Stimulated activated CD4-positive, alpha-beta T cell treated with anti-CD3 and anti-CD28 coated beads, TNF-alpha, amount 100 ng/mL, for 1 hour (primary cell): ENCODE measurements at places on chromosomes 7 and 10.

GRCh38 chr7:155568842-155569494 is 22.6 kb upstream of the CNPY1 start:
- no peak for DNase-seq

DNA sequence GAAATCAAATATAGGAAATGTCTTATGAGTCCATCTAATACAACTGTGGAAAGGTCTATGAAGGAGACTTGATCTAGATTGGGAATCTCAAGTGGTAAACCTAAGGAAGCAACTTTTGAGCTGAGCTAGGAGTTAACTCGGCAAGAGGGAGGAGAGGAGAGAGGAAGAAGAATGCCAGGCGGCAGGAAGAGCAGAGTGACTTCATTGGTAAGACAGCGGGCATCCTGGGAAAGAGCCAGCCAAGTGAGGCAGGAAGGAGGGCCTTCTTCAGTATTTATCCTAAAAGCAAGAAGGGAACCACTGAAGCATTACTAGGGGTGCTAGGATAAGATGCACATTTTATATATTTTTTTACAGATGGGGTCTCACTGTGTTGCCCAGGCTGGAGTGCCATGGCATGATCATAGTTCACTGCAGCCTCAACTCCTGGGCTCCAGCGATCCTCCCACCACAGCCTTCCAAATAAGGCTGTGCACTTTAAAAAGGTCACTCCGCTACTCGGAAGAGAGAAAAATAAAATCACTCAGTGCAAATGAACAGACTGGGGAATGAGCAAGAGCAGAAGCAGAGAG is 2.0 kb downstream of the BCL7B start:
- DNase-seq, result no peak

- DNase-seq, result no peak
Measured at GRCh38 chr7:148882192-148882591, 1.9 kb downstream of the EZH2 start.

DNA sequence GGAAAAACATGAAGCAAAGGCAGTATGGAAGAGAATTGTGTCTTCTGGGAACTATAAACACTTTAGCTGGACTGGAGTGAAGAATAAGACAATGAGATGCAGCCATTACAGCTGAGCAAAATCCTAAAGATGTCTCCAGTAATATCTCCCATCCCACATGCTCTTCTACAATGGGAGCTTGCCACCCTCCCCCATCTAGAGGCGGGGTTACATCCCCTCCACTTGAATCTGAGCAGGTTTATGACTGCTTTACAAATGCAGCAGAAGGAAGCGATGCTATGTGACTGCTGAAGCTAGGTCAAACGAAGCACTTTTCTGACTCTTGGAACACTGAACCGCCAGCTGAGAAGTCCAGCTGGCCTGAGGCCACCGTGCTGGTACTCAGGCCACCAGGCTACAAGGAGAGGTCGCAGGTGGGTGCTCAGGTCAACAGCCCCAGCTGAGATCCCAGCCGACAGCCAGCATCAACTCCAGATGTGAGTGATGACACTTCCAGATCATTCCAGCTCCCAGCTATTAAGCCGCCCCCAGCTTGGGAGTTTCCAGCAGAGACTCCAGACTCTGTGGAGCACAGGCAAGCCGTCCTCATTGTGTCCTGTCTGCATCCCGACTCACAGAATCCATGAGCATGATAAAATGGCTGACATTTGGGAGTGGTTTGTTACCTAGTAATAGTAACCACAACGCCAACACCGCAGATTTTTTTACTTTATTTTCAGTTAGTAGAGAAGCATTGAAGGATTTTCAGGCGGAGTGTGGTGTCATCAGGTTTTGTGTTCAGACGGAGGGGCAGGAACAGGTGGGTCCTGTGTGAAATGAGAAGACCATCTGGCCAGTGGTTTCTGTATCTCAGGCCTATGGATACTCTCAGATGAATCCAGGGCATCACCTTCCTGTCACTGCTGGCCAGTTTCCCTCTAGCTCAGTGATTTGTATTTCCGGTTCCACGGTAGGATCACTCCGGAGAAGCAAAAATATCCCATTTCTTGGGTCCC is 89.3 kb downstream of the NPY start:
- no peak for DNase-seq

DNA sequence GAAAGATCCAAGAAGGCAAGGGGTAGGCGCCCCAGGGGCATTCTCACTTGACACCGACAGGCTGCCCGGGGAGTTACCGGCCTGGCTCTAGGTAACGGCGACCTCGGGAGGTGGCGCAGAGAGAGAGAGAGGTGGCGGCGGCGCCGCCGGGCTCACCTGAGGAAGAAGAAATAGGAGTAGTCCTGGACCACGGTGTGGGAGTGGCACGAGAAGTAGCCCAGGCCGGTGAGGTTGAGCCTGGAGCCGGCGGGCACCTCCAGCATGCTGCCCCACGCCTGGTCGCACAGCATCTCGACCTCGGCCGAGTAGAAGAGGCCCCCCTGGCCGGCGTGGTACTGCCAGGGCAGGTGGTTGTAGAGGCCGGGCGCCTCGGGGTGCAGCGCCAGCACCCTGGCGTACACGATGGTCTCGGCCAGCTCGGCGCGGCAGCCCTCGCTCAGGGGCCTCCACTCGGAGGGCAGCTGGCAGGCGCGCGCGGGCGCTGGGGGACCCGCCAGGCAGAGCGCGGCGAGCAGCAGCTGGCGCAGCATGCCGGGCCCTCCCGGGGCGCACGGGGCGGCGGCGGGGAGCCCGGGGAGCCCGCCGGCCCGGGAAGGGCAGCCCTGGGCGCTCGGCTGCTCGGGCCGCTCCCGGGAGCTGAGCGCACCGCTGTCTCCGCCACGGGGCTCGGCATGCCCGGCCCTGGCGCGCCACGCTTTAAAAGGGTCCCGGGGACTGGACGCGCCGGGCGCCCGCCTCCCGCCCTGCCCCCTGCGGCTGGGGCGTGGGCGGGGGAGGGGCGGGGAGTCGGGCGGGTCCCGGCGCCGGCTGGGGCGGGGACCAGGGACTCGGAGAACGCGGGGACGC is at the start of gene CCDC3:
TSS of gene CCDC3 (minus strand) at position 673 of the 846 bp plus-strand sequence. CDS start at position 530, 143 bp downstream.
- DNase-seq, result no peak

- DNase-seq, result no peak
Measured at GRCh38 chr10:2791774-2792443, 275.4 kb upstream of the PFKP start.
